ENCODE measurements at places on chromosomes 12 and 14.

GRCh38 chr12:62859321-62859737, 75.6 kb downstream of the PPM1H start:
- no peaks in the 10 kb centered on the region for H3K36me3 ChIP-seq
- no peak overlapping the region for H3K27ac ChIP-seq
- no peaks in the 10 kb centered on the region for H3K4me1 ChIP-seq
- peaks cover 9% of the 10 kb centered on the region for H3K27me3 ChIP-seq
- DNase-seq: no peak

DNA sequence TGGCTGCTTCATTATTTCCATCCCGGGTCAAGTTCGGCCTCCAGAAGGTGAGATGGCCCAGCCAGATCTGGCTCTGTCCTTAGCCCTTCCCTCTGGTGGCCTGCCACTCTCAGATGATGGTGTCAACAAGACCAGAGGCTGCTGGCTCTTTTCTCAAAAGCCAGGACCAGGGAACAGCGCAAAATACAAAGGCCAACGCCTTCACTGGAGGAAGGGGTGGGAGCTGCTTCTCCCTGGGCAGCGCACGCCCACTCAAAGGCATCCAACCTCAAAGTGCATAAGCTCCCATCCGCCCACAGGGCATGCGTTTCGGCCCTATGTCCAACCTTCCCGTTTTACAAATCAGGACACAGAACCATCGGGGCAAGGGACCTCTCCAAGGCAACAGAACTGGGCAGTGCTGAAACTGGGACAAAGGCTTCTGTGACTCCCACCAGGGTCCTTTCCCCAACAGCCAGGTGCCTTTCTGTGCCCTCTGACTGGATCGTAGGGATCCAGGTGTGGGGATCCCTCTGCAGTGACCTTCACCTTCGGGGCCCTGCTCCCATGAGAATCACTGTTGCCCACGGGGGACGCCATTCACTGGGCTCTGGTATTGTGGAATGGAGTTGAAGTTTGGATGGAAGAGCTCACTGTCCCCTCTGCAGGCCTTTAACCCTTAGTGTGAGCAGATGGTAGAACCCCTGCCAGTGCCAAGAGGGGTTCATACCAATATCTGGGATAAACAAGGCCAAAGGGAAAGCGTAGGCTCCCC, 76.8 kb downstream of the NINJ2 start:
- no peak for DNase-seq
- H3K27me3 ChIP-seq: peaks cover 2% of the 10 kb centered on the region
- no peaks in the 10 kb centered on the region for H3K4me1 ChIP-seq
- peaks cover 5% of the 10 kb centered on the region for H3K36me3 ChIP-seq
- no peak overlapping the region for H3K4me3 ChIP-seq

DNA sequence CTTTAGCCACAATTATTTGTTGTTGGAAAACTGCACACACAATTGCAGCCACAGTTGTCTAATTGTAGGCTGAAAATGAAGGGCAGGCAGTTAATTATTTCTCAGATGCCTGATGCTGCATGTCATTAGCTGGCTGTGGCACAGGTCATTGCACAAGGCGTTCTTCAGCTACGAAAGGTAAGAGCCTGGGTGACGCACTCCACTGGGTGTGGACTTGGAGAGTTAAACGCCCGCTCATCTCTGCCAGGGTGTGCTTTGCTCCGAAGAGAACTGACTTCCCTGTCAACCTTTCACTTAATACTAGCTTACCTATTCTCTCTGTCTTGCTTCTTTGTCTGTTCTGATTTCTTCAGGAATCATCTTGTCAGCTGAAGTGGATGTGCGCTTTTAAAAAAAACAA, 91.4 kb upstream of the CPM start:
- H3K36me3 ChIP-seq: no peaks in the 10 kb centered on the region
- H3K4me1 ChIP-seq: no peaks in the 10 kb centered on the region

DNA sequence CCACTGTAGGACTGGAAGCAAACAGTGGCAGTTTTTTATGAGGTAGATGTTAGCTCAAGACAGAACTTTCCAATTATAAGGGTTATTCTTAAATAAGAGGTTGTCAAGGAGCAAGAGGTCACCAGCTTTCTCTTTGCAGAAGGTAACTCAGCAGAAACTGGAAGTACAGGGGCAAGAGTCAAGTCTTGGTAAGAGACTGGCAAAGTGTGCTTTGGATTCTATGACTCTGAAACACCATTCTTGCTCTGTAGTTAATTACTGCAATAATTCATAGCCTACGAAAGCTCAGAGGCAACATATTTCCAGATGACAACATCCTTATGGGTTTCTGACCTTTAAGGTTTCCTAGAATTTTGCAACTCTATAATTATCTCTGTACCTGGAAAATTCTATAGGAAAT, 51.3 kb downstream of the RMST start:
- H3K4me1 ChIP-seq: no peaks in the 10 kb centered on the region
- H3K4me3 ChIP-seq: no peak overlapping the region
- no peak for DNase-seq
- H3K27ac ChIP-seq: no peak overlapping the region

DNA sequence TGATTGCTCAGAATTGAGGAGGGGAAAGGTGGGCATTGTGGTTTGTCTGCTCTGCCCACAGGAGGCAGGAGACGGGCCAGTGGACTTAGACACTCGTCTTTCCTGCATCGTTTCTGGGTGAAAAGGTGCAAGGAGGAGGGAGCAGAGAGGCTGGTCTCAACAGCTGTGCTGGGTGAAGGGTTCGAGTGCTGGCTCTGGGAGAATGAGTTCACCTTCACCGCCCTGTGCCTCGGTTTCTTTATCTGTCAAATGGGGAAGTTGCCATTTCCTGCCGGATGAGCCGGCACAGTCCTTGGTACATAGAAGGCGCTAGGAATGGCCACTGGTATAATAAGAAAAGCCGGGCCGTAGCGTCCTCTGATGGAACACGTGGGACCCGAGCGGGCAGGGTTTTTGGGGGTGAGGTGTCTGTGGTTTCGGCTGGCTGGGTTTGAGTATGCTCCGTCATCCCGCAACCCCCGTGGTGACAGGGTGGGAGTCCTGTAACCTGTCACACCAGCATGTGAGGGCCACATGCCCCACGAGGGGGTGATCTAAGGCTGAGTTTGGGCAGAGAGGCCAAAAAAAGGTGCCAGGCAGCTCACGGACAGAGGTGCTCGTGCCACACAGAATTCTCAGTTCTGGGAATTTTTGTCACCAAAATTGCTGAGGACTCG, 7.3 kb downstream of the BCL7A start:
- no peak for DNase-seq
- peak overlapping the region; percentile 0 for H3K4me3 ChIP-seq

DNA sequence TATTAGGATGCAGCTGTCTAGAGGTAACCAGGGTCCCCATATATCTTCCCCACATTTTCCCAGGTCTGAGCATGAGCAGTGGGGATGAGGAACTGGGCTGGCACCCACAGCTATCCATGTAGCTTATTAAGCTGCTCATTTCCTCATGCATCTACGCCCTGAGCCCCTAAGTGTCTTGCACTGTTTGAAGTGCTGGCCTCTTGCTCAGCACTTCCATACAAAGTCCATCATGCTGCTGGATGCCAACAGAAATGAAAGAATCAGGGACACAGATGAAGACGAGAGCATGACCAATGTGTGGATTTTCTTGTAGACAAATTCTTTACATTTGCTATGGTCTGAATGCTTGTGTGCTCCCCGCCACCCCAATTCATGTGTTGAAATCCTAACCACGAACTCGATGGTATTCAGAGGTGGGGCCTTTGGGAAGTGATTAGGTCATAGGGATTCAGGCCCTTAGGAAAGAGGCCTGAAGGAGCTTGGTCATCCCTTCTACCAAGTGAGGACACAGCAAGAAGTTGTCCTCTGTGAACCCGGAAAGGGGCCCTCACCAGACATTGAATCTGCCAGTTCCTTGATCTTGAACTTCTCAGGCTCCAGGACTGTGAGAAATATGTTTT, 54.5 kb downstream of the C12orf75 start:
- no peak for DNase-seq
- H3K27ac ChIP-seq: no peak overlapping the region
- peaks cover 2% of the 10 kb centered on the region for H3K36me3 ChIP-seq
- H3K4me3 ChIP-seq: no peak overlapping the region
- H3K4me1 ChIP-seq: no peaks in the 10 kb centered on the region
- H3K27me3 ChIP-seq: no peaks in the 10 kb centered on the region

DNA sequence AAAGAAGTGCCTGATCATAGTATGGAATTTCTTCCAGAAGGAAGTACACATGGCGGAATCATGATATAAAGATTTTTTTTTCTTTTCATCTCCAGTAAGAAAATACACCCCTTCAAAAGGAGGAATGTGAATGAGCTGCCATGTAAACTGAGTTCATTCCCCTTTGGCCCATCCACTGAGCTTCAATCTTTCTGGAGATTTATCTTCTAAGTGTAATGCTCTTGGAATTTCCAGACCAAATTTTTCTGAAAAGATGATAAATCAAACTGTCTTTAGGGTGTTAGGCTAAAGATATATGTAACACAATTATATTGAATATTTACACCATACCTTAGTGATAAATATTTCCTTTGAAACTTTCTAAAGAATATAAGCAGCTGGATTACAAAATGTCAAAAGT, 5.2 kb downstream of the DCN start:
- DNase-seq: no peak
- no peak overlapping the region for H3K4me3 ChIP-seq
- no peaks in the 10 kb centered on the region for H3K27me3 ChIP-seq
- H3K4me1 ChIP-seq: no peaks in the 10 kb centered on the region
- H3K27ac ChIP-seq: no peak overlapping the region

GRCh38 chr12:33560653-33561208, 121.1 kb upstream of the SYT10 start:
- no peak overlapping the region for H3K4me3 ChIP-seq
- H3K36me3 ChIP-seq: no peaks in the 10 kb centered on the region
- H3K27ac ChIP-seq: no peak overlapping the region
- H3K27me3 ChIP-seq: no peaks in the 10 kb centered on the region
- H3K4me1 ChIP-seq: no peaks in the 10 kb centered on the region

- no peaks in the 10 kb centered on the region for H3K36me3 ChIP-seq
- H3K4me1 ChIP-seq: no peaks in the 10 kb centered on the region
- no peak for DNase-seq
- no peak overlapping the region for H3K4me3 ChIP-seq
Measured at GRCh38 chr12:91818227-91819131, 327.2 kb downstream of the BTG1 start.

DNA sequence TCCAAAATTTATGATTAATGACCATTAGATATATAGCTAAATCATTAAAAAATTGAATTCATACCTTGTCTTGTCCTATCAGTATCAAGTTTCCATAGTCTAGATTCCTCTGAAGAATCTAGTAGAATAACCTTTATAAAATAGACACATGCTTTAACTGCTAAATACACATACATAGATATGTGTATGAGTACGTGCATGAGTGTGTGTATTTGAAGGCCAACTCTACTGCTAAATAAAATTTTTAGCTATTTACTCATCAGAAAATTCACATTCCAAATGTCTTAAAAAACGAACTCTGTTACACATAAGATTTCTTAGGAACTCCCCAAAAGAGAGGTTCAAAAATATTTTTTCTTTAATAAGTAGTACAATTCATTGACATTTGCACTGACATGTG, 233.0 kb downstream of the SSPN start:
- H3K4me1 ChIP-seq: peaks cover 2% of the 10 kb centered on the region
- H3K36me3 ChIP-seq: peaks cover 6% of the 10 kb centered on the region
- H3K4me3 ChIP-seq: no peak overlapping the region
- H3K27ac ChIP-seq: no peak overlapping the region

GRCh38 chr14:79680087-79680486, 531.2 kb downstream of the DIO2 start:
- no peak overlapping the region for H3K27ac ChIP-seq
- H3K4me1 ChIP-seq: no peaks in the 10 kb centered on the region
- no peak overlapping the region for H3K4me3 ChIP-seq
- no peaks in the 10 kb centered on the region for H3K27me3 ChIP-seq
- DNase-seq: no peak
- no peaks in the 10 kb centered on the region for H3K36me3 ChIP-seq

DNA sequence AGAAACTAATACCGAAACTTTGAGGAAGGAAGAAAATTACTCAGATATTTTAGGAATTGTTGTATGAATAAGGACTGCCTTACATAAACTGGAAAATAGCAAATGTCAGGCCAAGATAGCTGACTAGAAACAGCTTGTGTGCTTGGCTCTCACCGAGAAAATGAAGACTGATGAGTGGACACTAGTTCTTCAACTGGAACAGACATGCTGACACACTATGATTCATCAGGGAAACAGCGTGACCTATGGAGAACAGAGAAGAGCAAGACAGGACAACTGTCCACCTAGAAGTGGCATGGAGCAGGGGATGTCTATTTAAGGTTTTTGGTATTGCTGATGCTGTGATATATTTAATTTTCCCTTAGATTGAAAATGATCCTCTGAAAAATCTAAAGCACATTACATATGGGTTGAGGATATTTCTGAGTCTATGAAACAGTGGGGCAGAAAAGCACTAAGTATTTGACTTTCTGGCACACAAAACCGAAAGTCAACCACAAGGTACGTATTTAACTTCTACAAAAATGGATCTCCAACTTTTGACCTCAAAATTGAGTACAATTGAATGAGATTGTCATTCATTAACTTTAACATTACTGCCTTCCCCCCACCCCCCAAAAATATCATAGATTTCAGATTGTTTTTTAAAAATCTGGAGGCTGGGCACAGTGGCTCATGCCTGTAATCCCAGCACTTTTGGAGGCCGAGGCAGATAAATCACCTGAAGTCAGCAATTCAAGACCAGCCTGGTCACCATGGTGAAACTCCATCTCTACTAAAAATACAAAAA, 863.2 kb downstream of the LRFN5 start:
- H3K36me3 ChIP-seq: no peaks in the 10 kb centered on the region
- no peak for DNase-seq
- H3K27ac ChIP-seq: no peak overlapping the region
- H3K27me3 ChIP-seq: no peaks in the 10 kb centered on the region

DNA sequence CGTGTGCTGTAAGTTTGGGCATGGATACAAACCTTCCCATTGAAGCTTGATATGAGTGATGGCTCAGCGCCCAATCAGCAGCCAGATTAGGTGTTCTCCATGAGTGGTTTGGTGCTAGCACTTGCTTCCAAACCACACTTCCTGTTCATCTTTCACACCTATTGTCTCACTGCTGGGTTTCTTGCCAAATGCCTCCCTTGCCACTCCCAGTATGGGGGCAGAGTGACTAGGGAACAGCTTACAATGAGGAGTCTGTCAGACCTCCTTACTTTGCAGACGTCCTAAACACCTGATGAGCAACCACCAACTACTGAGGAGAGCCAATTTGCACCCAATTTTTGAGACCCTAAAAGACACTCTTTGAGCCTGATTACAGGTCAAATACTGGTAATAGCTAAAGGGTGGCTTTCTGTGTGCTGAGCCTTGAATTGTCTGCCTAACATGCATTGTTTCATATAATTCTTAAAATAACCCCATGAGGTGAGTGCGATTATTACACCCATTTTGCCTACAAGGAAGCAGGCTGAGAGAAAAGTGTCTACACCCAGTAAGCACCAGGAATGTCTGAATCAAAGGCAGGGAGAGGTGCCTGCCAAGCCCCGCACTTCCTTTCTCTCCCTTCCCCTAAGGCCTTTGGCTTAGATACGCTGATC, 48.4 kb upstream of the FOS start:
- H3K4me1 ChIP-seq: peaks cover 48% of the 10 kb centered on the region
- DNase-seq: no peak
- H3K4me3 ChIP-seq: peak overlapping the region; percentile 69
- H3K36me3 ChIP-seq: peaks cover 5% of the 10 kb centered on the region
- H3K27me3 ChIP-seq: peaks cover 4% of the 10 kb centered on the region
- H3K27ac ChIP-seq: peak overlapping the region; percentile 92

Data from activated naive CD8-positive, alpha-beta T cell treated with anti-CD3 and anti-CD28 coated beads, Interleukin-2, amount 10 ng/mL, durations not matched to agents 7 days and 5 days (primary cell).